Stimulated activated CD8-positive, alpha-beta memory T cell treated with anti-CD3 and anti-CD28 coated beads, Interleukin-7, amount 100 ng/mL, for 24 hours (primary cell): ENCODE measurements at places on chromosomes 13 and 19.
A peak's percentile ranks its signal among the peaks of the same experiment; 100 is the strongest.

DNA sequence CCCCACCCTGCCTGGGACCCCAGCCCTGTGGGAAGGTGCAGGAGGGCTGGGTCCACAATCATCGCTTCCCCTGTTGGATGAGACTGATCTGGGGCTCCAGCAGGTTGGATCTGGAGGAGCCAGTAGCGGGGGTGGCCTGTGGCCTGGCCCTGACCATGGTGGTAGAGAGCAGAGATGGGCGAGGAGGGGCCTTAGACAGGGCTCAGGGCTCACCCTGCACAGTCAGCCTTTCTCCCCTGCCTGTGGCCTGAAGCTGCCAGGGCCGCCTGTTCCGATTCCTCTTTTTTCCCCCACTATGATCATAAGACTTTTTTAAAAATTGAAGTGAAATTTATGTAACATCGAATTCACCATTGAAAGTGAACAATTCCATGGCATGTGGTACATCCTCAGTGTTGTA, 18.2 kb downstream of the SIN3B start:
- no peak for DNase-seq

DNA sequence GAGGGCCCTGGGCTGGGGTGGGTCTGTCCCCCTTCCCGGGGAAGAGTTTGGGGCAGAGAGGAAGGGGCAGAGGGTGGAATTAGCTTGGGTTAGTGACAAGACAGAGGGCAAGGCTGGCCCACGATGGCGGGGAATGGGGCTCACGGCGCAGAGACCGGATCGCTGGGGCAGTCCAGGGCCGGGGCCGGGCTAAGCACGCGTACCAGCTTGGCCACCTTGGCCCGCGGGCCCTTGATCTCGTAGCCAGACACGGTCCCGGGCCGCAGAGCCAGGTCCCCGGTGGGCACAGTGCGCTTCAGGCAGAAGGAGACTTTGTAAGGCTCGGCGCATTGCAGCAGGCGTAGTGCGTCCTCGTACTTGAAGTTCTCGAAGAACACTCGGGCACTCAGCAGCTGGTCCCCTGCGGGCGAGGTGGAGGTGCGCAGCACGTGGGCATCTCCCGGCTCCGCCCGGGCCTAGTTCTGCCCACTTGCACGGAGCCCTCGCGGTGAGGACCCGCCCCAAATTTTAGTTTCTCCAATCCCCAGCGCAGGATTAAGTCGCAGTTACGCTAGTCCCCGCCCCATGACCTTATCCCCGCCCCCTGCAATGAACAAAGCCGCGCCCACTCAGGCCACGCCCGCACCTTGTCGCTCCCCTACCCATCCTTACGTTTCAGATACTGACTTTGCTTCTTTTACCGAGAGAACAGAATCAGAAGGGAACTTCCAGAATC, 8.6 kb upstream of the HIPK4 start:
- peak; percentile 30 for DNase-seq

GRCh38 chr13:99972190-99972731, 694 bp upstream of the ZIC5 start:
- no peak for DNase-seq

- DNase-seq = no peak
Observed at GRCh38 chr19:18262917-18263316, 11.3 kb downstream of the IQCN start.

- no peak for DNase-seq
Observed at GRCh38 chr19:43704002-43704705, 11.7 kb upstream of the IRGC start.

- DNase-seq = no peak
Observed at GRCh38 chr13:87356314-87356713, 314.9 kb upstream of the SLITRK5 start.

DNA sequence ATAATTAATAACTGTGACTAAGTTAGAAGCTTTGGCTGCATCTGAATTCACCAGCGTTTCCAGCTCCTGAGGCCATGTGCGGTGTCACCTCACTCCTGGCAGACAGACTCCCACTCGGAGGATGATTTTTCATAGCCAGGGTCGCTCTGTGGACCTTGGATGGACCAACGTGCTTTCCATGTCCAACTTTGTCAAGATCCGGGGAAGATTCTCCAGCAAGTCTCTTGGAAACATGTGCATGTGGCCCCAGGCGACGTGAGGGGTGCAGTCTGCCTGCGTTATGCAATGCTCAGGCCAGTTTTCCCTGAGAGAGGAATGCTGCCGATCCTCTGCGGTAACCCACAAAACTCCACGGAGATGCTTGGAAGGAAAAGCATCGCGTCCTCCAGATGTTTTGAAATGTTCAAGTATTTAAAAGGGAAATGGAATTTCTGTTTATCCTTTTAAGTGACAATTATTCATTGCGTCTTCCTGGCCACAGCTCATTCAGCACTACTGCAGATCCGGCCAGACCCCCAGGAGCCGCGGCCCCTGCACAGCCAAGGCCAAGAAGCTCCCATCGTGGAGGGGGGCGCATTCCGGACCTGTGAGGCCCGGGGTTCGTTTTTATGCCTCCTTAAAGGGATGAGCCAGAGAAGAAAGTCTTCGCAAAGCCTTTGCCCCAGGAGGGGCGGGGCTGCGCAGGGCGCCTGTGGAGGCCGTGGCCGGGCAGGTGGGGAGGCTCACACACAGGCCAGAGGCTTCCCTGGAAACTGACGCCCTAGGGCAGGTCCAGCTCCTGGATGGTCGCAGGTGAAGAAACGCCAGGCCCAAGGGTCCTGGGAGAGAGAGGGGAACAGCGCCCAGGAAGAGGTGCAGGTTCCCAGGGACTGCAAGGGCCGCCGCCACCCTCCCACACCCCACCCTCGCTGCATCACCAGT, 46.0 kb downstream of the C13orf46 start:
- no peak for DNase-seq
